ENCODE measurements at places on chromosomes 11 and 22. TPM values are rescaled to one million over a fixed set of nuclear protein-coding genes. Genes with fewer than 3 reads are reported as not detected.

- H3K4me3 ChIP-seq, result peak overlapping the region; percentile 58
- H3K27ac ChIP-seq, result peak overlapping the region; percentile 84
- peaks cover 5% of the 10 kb centered on the region for H3K4me1 ChIP-seq
- no peaks in the 10 kb centered on the region for H3K36me3 ChIP-seq
- H3K27me3 ChIP-seq, result no peaks in the 10 kb centered on the region
These were observed 550 bp downstream of the FBLN1 start for GRCh38 chr22:45503050-45503815.

DNA sequence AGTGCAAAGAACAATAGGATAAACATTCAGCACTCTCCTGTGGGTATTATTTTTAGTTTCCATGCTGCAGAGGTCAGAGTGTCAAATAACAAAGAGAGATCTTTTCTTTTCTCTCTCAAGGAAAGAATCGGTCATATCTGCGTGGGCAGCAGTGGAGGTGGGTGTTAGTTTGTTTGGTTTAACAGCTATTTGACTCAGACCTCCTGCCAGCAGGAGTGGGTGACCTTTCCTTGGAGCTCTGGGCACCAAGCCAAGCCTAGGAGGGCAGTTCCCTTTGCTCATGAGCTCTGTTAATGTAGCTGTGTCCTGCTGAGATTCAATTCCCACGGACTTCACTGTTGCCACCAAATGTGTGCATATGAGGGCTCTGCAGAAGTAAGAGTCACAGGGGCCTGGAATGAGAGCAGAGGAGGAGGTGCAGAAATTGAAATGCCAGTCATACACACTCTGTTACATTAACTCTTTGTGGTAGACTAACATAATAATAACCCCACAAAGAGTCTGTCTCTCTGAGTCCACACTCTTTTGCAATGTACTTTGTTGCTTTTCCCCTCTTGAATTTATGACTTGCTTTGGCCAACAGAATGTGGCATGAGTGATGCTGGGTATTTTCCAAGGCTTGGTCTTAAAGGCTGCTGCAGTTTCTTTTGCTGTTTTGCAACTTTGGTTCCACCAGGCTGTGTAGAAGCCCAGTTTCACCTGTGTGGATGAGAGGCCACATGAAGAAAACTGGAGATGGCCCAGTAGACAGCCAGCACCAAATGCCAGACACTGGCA is 76.0 kb upstream of the GRK3 start:
- 0 out of 2 replicates have a peak, but pooled peaks cover 6% of the 10 kb centered on the region for H3K4me1 ChIP-seq
- no peaks in the 10 kb centered on the region for H3K27me3 ChIP-seq
- H3K27ac ChIP-seq, result no peak overlapping the region
- no peak overlapping the region for H3K4me3 ChIP-seq
- H3K36me3 ChIP-seq, result no peaks in the 10 kb centered on the region

GRCh38 chr11:124917115-124917637 is 1.9 kb upstream of the HEPN1 start:
- no peaks in the 10 kb centered on the region for H3K36me3 ChIP-seq
- DNase-seq, result no peak
- no peak overlapping the region for H3K4me3 ChIP-seq
- H3K27me3 ChIP-seq, result no peaks in the 10 kb centered on the region

Gene SESN3
- 1.4 TPM for total RNA-seq

All from Panc1 (cell line).